Hematopoietic multipotent progenitor cell treated with erythropoietin and hydrocortisone succinate and interleukin-3 and kit ligand, for 6 days (in vitro differentiated cells): ENCODE measurements at places on chromosomes 5 and 9.

GRCh38 chr5:78518365-78519197, 130.0 kb downstream of the LHFPL2 start:
- no peak for DNase-seq

GRCh38 chr5:167671176-167671575, 620.3 kb upstream of the WWC1 start:
- DNase-seq, result no peak

GRCh38 chr9:123419721-123420591, 64.0 kb downstream of the CRB2 start:
- DNase-seq, result no peak

DNA sequence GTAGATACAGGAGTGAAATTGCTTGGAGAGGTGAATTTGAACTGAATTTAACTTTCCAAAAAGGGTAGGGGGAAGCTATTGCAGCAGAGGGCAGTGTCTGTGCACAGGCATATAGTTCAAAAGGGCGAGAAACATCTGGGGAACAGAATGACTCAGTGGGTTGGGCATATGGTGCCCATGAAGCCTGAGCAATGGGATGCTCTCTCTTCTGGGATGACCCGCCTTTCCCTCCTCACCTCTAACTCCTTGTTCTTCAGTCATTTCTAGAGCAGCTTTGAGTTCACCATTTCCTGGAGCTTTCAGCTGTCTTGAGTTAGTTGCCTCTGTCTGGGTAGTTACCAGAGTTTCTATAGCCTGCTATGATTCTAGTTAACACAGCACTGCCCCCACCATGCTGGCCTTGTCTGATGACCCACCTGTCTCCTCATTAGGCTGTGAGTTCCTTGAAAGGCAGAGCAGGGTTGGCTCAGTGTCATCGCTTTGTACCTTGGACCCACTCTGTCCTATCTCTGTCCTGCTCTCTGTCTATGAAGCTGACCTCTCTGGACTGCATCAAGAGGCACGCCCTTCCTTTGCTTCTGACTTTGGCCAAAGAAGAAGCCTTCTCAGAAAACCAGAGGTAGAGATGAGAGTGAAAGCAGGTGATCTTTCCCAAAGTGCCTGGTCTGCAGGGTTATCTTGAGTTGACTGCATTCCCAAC, 299.6 kb upstream of the KLF4 start:
- DNase-seq, result no peak

GRCh38 chr9:137406876-137407589, 15.9 kb downstream of the EXD3 start:
- peak; percentile 82 for DNase-seq

GRCh38 chr5:56167519-56167918, 65.6 kb downstream of the ANKRD55 start:
- DNase-seq, result no peak

DNA sequence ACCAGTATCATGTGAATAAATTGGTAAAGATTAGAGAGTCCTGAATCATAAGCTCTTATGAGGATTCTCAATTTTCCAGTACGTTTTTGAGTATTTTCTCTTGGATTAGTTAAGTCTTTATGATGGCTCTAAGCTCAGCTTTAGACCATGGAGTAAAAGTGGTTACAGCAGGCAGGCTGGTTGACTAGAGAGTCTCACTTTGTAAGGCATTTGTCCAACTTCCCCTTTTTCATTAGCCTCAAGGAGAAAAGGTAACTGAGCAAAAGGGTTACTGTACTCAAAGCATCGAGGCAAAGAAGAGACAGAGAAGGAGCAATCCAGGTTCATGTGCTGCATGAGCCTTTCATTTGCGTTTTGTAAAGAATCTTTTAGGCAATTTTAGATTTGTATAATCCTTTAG, 8.5 kb downstream of the NOP16 start:
- DNase-seq, result peak; percentile 51

GRCh38 chr9:132910376-132910775, 31.7 kb downstream of the SPACA9 start:
- DNase-seq, result no peak

- DNase-seq, result no peak
These were observed 159.2 kb downstream of the FRMD3 start for GRCh38 chr9:83379045-83379444.

- peak; percentile 86 for DNase-seq
These were observed 226.9 kb downstream of the SMARCA2 start for GRCh38 chr9:2241836-2242741.

DNA sequence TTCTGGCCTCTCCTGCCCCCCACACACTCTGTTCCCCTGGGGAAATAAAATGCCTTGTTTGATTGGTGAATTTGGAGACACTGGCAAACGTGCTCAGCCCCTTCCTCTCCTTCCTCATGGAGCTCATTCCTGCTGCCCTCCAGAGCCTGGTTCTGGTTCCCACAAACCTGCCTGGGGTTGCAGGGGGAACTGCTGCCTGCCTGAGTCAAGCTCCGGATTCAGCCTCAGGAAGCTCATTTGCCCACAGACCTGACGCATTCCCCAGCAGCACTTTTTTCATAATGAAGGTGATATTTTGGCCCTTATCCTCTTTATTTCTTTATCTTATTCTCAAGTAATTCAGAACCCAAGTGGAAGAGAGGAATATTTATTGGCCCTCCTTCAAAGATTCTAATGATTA, 140.5 kb downstream of the TTLL11 start:
- no peak for DNase-seq

- no peak for DNase-seq
These were observed 493.7 kb upstream of the SGCD start for GRCh38 chr5:155833287-155833686.

- DNase-seq, result no peak
These were observed 54.9 kb downstream of the FGF18 start for GRCh38 chr5:171474230-171474813.

DNA sequence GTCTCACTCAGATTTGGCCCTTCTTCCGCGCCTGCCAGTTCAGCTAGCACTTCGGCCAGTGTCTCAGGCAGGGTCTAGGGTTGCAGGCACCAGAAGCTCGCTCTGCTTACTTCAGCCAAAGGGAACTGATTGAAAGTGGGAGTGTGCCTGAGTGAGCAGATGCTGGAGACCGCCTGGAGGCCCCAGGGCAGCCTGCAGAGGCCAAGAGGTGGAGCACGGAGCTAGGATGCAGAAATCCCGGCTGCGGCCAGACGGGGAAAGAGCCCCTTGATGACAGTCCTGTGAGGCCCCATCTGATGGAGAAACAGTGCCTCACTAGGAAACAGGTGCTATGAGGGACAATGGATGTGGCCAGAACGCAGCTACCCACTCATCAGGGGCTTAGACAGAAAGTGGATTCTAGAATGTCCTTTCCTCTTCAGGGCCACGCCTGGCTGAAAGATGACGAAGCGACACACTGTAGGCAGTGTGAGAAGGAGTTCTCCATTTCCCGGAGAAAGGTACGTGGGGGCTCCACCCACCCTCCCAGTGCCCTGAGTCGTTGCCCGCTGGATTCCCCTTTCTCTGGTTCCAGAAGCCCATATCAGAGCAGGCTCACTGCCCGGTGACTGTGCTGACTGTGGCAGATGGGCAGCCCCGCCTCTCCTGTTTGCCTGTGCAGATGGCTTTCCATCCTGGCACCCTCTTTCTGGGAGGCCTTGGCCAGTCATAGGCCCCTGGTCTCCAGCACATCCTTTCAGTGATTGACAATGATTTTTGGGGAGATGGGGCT, 16.1 kb downstream of the HNRNPH1 start:
- DNase-seq, result peak; percentile 27

- no peak for DNase-seq
These were observed 31.9 kb upstream of the FSTL4 start for GRCh38 chr5:133644000-133644865.

- DNase-seq, result no peak
These were observed 105.4 kb downstream of the SLC25A46 start for GRCh38 chr5:110844251-110844650.

DNA sequence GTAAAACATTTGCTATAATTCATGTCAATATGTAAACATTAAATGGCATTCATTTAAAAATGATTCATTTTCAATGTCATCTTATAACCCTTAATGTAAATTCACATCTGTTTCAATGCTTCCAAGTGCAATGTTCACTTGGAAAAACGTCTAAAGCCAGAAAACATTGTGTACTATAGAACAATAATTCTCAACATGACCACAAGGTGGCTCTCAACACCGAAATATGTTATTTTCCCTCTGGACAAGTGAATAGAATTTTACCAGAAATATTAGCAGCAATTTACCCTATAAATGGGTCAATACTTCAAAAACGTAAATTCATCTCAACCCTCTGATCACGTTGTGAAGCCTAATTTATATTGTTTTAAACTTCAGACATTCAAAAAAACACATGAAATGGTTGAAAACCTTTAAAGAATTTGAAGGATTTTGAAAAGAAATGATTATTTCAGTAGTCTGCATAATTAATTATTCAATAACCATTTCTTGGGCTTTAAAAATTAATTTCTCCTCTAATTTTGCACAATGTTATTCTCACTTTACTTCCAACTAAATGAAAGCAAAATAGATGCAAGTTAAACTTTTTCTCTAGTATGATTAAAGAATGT, 11.0 kb downstream of the CDH10 start:
- peak; percentile 72 for DNase-seq

GRCh38 chr5:86971034-86971571, 296.6 kb upstream of the RASA1 start:
- peak; percentile 15 for DNase-seq

DNA sequence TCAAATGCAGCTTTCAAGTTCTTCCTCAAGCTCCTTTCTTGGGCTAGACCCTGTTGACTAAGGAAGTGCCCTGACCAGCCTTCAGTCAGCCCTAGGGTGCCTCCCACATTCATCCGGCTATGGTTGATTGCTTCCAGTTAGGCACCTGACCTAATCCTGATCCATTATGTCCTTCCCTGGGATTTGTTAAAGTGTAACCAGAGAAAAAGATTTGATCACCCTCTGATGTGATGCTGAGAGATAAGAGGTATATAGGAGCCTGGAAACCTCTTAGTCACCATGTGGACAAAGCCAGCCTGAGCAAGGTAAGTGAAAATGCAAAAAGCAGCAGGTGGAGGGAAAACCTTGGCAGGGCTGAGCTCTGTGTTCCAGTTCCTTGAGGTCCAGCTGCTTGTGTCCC, 178.8 kb upstream of the ERCC6L2 start:
- DNase-seq, result no peak

- DNase-seq, result no peak
These were observed 7.7 kb upstream of the SCGB3A1 start for GRCh38 chr5:180598797-180599589.

DNA sequence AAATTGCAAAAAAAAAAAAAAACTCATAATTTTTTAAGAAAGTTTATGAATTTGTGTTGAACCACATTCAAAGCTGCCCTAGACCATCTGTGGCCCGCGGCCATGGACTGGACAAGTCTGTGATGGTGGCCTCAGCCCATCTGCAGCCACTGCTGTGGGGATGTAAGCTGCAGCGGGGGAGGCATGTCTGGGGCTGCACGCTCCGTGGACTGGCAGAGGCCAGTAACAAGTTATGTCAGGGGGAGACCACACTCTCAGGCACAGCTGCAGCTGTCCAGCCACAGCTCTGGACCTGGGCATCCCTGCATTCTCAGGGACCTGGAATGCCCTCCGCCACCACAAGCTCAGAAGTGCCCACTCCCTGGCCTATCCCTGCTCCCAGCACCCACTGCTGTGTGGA, 1272.3 kb upstream of the CDH9 start:
- DNase-seq, result no peak

DNA sequence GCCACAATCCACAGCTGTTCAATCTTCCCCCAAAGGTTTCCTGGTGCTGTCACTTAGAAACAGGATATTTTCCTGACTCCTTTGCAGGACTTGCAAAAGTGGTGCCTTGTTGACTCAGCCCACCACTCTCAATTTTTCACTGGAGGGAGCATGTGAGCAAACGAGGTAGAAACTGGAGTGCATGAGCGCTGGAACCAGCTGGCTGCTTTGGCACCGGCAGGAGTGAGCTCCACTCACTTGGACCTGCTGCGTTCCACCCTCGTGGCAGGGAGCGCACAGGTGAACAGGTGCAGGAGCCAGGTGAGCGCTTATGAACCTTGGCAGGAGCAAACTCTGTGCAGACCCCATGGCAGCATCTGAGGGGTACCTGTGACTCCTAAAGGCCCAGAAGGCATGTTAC, 364.1 kb upstream of the RORB start:
- DNase-seq, result no peak

DNA sequence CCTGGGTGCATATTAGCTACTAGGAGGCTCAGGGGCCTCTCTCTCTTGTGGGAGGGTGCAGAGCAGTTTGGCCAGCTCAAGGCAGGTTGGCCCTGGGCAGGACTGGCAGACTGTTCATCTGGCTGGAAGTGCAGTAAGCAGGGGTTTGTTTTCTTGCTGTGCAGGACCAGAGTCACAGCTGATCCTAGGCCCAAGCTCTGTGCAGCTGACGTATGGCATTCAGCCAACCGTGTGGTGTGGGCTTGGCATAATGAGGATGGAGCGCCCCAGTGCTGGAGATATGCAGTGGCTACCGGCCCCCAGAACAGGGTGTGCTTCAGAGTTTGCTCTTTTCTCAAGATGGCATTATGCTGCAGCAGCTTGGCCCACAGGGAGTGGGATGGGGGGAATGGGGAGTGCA, 31.0 kb upstream of the PHF24 start:
- DNase-seq, result no peak

DNA sequence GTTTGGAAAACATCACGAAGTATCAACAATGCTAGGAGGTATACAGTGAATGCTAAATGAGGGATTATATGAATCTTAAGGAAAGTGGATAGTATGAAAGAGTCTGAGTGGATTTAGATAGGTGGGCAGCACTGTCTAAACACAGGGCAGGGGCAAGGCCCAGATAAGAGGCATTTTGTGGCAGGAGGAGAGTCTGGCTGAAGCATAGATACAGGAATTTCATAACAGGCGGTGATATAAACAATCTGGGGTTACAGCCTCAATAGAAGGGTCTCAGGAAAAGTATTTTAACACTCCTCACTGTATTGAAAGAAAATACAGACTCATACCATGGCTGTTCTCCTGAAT, 96.9 kb downstream of the PLPP1 start:
- no peak for DNase-seq

GRCh38 chr5:60173667-60174066, 280.1 kb upstream of the PDE4D start:
- DNase-seq, result no peak

GRCh38 chr5:113225259-113225658, 209.5 kb downstream of the TSSK1B start:
- no peak for DNase-seq

GRCh38 chr5:140243706-140244250, 59.1 kb downstream of the PFDN1 start:
- DNase-seq, result no peak
